ENCODE measurements at places on chromosomes 7 and 10.

DNA sequence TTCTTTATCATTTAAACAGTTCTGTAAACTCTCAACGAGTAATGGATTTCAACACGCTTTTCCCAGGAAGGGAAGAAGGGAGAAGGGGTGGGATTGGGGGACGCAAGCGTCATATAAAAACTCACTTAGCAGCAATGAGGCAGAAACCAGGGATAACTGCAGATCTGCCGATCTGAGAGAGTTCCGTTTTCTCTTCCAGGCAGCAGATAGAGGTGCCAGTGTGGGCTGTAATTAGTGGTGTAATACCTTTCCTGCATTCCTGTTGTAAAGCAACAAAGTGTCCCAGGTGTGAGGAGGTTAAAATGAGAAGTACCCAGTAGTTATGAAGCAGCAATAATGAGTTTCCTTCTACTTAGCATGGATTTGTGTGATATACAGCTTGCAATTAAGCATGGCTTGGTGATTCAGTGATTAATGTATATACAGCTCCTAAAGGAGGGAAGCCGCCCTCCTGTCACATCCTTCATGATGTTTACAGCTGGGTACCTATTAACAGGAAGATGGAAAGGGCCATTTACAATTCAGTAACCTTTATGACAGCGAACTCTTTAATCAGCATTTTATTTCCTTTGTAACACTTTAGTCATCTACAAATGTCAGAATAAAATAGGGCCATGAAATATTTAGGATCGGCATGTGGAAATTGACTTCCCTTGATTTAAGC lies 271.9 kb downstream of the LRMDA start:
- DNase-seq: no peak

GRCh38 chr10:111108441-111108840 lies 31.6 kb downstream of the ADRA2A start:
- no peak for DNase-seq

GRCh38 chr7:75743455-75743859 lies 4.7 kb upstream of the HIP1 start:
- DNase-seq: no peak

DNA sequence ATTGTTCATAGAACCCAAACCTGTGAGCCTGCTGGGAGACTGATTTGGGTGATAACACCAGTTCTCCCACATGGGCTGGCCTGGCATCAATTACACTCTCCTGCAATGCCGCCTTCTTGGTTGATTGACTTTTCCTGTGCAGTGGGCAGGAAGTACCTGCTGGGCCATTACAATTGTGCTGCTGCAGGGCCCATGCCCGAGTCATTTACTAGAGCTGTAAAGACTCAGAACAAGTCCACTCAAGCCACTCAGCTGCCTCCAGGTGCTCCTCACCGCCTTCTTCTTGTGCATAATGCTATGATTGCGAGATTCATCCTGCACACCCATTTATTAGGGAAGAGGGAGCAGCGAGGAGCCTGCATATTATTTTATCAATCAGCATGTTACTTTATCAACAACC lies 264.0 kb downstream of the TCERG1L start:
- DNase-seq: no peak

DNA sequence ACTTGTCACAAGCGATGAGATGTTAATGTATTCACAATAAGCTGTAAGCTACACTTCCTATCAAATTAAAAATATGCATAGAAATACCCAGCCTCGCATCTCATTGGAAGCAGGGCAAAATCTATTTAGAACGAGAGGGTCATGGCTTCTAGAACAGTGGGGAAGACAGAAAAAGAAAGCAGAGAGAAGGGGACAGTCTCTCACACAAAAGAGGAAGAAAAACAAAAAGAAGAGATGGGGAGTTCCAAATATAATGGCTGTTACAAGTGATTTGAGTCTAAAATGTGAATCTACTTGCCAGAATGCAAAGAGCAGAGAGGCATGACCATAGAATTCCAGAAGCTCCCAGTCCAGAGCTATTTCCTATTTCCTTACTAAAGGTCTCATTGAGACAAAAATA lies 13.8 kb downstream of the LRRN3 start:
- no peak for DNase-seq

DNA sequence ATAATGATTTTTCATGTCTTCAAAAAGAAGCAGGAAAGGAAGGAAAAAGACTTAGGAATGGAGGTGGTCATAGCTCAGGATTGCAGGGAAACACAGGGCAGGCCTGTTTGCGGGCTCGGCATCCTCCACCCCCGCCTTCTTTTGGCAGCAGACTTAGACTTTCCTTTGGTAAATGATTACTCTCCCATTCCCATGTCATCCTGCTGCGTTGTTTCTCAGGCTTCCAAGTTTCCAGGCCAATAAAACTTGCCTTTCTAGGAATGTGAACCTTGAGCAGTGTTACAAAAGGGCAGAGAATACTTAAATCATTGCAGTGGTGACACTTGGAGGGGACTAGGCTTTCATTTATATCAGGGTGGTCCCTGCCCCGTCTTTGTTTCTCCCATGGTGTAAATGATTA lies 34.0 kb upstream of the DGKB start:
- no peak for DNase-seq

GRCh38 chr7:34128762-34129161 lies 223.4 kb downstream of the BMPER start:
- no peak for DNase-seq

DNA sequence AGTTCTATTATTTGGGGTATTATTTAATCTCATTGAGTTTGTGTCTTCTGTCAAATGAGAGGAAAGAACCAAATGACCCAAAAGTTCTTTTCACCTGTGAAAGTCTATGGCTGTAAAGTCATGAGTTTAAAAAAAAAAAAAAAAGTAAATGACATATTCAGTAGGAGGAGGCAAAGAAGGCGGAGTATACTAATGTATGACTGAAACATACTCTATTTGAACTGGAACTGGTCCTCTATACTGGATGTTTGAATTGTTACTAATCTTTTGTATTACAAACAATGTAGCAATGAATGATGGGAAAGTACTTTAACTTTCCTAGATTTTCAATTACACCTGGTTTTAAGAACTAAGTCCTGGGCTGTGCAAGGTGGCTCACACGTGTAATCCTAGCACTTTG lies 24.9 kb upstream of the GSAP start:
- no peak for DNase-seq

DNA sequence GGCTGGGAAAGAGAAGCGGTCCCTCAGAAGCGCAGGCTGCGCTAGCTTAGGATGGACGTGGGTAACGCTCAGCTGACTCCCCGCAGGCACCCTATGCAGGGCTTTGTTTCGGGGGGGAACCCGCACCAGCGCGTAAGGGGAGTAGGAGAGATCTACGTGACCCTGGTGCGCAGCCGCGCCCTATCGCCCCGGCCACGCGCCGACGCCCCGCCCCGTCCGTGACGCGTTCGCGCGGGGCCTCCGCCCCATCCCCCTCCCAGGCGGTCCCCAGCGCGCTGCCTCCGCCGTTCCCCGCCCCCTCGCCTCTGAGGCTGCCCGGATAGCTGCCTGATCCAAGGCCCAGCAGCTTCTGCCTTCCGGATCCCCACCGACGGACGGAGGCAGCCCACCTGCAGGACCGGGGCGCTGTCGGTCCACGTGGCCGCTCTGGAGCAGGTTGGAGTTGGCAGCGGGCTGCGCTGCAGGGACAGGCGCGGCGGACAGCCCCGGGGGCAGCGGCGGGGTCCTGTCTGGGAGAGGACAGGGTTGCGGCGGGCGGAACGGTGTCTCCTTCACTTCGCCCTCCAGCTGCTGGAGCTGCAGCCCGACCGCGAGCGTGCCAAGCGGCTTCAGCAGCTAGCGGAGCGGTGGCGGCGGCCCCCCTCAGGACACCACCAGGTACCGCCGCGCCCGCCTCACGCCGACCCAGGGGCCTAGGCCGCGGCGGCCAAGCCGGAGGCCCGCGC lies at the start of gene VDAC2:
VDAC2 (plus strand) TSS at position 515 of the 725 bp plus-strand sequence. CDS start 363 bp downstream, outside the sequence.
- DNase-seq: peak; percentile 87

- DNase-seq: no peak
Observed at GRCh38 chr10:120607710-120608703, 151.0 kb downstream of the PLPP4 start.

DNA sequence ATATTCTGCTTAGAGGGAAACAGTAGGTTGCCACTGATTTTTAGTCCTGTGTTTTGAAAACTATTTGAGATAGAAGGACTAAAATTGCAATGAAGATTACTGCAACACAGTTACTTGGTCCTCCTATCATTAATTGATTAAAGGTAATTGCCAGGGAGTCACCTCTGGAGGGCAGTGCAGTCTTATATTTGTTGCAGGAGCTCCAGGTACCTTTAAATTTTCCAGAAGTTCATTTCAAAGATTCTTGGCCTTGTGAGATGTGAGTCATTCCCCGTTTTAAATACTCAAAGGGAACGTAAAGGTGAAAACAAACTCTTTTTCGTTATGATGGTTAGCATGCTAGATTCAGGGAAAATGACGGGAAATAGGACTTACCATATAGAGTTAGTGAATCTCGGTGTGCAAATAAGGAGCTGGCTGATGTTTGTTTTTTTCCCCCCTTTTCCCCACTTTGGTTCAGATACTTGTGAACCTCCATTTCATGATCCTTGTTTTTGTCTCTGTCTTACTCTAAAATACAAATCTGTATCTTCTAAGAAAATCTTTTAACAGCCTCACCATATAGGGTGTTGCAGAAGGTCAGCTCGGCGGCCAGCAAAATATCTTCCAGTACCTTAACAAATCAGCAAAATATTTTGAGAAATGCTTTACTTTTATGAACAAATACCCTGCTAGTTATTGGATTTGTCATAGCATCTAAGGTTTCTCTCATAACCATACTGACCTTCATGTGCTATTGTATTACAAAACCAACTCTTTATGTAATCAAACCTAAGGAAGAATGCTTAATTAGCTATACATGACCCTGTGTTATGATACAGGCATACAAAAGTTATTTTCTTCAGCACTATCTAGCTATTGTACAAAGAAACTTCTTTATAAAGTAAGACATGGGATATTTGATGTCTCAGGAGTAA lies 143.0 kb upstream of the HDAC9 start:
- DNase-seq: no peak

- DNase-seq: no peak
Observed at GRCh38 chr7:84455788-84456187, 261.2 kb upstream of the SEMA3A start.

DNA sequence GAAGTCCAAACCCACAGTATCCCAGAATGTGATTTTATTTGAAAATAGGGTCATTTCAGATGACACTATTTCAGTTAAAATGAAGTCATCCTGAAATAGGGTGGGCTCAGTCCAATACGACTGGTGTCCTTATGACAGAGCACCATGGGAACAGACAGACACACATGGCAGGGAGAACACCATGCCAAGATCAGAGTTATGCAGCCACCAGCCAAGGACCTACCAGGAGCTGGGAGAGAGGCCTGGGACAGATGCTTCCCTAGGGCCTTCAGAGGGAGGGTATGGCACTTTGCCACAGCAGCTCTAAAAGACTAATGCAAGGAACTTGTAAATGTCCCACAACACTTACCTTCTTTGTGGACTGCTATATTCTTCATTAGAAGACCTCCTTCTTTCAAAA lies 226.5 kb downstream of the NEBL start:
- no peak for DNase-seq

DNA sequence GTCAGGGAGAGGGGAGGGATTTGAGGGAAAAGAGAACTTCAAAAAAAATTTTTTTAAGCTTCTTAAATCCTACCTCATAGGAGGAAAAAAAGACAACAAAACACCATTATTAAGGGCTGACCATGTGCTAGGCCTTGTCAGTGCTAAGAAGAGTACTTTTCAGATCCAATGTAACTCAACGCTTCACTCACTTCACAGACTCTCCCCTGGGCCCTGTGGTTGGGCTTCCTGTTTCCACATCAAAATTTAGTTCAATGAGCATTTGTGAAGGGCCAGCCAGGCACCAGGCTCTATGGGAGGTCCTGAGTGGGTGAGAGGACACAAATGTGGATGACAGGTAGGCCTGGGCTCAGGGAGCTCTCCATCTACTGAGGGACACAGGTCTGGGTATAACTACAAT lies 249.8 kb downstream of the PTEN start:
- no peak for DNase-seq

DNA sequence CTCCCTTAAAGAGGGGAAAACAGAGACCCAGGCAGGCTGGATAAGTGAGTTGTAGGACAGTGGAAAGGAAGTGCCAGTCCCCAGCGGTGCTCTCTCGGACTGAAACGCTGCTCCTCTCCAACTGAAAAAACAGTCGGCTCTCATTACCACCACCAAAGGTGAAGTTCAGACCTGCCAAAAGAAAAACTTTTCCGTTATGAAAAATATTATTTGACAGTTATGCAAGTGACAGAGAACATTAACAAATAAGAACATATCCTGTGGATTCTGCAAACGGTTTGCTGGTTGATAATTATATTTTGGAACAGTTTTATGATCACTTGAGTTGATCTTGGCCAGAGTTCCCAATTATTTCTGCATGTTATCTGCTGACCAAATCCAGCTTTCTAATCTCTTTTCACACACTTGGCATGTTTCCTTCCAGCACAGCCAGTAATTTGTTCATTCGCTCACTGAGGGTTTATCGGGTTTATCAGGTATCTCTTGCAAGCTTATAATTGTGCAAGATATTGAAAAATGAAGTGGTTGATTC lies 82.6 kb downstream of the PTPRE start:
- DNase-seq: no peak

DNA sequence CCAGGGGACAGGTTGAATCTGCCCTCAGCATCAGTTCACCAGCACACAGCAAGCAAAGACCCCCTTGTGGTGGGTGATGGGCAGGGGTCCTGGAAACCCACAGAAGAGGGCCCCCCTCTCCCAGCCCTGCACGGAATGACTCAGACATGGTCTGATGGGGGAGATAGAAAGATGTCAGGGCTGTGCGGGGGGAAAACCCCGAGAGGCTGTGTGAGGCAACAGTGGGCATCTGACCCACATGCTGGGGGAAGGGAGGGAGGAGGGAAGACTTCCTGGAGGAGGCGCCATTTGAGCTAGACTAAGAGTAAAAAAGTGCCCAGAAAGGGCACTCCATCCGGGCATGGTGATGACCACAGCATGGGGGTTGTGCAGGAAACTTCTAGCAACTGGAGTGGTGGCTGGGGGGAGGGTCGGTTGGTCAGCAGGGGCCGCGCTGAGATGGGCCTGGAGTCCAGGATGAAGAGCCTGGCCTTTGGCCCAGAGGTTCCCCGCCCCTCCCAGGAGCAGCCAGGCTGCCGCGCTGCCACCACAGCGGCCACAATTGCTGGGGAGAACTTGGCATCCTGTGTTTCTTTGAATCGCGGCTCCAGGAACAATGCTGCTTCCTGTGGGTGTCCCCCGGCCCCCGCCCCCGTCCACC lies 2.5 kb downstream of the LFNG start:
- no peak for DNase-seq

- no peak for DNase-seq
Observed at GRCh38 chr10:29050081-29050480, 238.8 kb upstream of the LYZL1 start.

DNA sequence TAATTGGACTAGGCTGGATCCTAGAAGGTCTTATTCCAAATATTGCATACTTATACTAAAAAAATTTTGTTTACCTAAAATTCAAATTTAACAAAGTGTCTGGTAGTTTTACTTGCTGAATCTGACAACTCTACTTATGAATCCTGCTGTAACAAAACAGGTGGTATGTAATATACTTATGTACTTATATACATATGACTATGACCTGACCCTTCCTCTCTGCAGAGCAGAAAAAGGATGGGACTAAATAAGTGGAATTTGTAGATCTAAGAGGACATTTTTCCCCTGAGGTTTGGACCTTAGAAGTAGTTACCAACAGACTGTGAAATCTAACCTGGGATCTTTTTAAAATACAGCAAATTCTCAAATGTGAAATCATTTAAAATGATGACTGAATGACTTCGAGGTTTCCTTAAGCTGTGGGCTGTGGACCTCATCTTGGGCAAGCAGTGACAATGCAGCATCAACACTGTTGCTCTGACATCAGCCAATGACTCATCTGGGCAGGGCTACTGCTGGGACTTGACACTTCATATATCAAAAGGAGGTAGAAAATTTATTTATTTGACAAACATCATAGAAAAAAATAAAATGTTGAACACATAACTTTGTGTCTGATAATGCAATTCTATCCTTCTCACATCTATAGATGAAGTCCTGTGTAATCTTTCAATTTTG lies 73.6 kb downstream of the RELN start:
- no peak for DNase-seq

All from stimulated activated CD8-positive, alpha-beta memory T cell treated with anti-CD3 and anti-CD28 coated beads, Interleukin-4, amount 100 ng/mL, for 1 hour (primary cell).